ENCODE measurements at places on chromosomes 5 and 9.

GRCh38 chr5:120882038-120882775, 418.1 kb downstream of the PRR16 start:
- DNase-seq = no peak

GRCh38 chr9:129209580-129209979, 31.5 kb upstream of the IER5L start:
- no peak for DNase-seq

DNA sequence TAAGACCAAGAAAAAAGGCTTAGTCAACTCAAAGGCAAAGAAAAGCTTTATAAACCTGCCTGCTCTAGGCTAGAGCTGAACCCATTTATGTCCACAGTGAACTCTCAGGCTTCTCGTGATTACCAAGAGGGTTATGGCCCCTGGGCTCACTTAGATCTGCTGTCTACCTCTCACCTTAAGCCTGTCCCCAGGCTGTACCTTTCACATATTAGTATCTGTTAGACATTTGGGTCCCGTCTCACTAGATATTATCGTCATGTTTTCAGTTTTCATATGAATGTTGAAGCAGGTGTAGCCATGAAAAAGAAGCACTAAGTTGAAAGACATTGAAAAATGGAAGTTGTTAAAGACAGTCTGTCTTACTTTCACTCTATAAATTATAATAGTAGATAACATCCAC, 75.2 kb upstream of the COX7C start:
- DNase-seq = no peak

GRCh38 chr9:101477214-101477613, 41.6 kb upstream of the ALDOB start:
- DNase-seq = no peak

DNA sequence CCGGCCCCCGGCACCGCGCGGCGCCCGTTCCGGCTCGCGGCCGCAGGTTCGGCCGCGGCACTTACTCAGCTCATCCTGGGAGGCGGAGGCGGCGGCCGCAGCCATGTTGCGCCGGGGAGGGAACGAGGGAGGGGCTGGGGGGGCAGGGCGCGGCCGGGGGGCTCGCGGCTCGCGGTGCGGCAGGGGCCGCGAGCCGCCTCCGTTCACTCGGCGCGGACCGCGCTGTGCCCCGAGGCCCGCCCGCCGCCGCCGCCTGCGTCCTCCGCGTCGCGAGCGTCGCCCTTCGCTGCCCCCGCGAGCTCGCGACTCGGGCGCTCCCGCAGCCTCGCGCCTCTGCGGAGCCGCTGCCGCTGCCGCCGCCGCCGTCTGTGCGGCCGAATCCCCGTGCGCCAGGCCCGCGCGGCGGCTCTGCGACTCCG, 735 bp downstream of the ECPAS start:
- DNase-seq = no peak

GRCh38 chr5:143064676-143065075, 294.5 kb downstream of the ARHGAP26 start:
- no peak for DNase-seq

- no peak for DNase-seq
Measured at GRCh38 chr5:149046196-149046829, 16.5 kb downstream of the SH3TC2 start.

- DNase-seq = no peak
Measured at GRCh38 chr5:134100283-134101091, 14.0 kb upstream of the TCF7 start.

GRCh38 chr5:83426855-83427254, 44.7 kb upstream of the VCAN start:
- DNase-seq = no peak

DNA sequence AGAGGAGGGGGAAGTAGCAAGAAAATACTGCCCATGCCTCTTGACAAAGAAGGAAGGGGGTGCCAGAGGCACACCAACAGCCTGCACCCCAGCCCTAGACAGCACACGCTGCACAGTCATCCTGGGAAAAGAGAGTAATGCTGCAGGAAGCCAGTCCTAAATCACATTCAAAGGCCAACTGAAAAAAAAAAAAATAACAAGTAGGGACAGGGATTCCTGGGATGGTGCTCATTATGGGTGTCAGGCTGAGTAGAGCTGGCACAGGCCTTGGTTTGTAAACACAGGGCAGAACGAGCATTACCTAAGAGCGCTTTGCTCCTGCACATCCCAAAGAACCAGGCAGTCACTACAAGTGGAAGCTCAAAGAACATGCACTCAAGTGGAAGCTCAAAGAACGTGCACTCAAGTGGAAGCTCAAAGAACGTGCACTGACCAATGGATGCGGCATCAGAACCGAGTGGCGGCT, 7.8 kb downstream of the RAPGEF1 start:
- no peak for DNase-seq

DNA sequence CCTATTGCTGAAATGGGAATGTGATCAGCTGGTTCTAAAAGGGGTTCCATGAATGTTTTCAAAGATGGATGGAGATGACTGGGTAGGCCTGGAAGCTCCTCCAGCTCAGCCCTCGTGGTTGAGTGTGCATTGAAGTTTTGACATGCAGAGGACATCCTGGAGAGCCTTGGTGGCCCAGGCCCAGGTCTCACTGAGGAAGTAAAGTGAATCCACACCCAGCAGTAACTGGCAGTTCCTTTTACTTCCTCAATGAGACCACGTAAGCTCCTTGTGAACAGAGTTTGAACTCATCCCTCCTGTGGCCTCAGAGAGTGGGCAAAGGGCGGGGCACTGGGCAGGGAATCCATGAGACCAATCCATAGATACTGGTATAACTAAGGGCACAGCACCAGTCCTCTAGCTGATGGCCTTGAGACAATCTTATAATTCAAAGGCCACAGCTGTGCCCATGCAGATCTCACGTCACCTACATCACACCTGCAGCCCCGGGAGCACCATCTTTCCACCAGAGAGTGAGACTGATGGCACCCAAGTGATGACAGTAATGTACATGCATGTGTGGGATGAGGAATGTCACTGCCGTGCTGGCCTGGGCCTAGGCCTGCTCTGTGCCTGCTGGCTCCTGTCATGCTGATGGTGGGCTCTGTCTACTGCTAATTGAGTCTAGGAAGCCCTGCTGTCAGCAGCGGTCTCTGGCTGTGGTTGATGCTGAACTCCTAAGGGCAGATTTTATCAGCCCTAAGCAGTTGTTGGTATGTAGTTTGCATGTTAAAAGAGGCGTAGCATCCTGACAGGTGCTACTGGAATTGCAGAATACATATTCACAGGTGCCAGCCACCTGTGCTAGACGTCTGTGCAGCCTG, 257.8 kb downstream of the FSTL4 start:
- no peak for DNase-seq

DNA sequence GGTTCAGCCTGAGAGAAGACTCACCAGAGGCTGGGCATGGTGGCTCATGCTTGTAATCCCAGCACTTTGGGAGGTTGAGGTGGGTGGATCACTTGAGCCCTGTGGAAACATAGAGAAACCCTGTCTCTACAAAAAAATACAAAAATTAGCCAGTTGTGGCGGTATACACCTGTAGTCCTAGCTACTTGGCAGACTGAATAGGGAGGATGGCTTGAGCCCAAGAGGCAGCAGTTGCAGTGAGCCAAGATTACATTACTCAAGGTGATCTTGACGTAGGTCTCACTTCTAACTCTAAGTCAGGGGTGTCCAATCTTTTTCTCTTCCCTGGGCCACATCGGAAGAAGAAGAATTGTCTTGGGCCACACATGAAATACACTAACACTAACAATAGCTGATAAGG, 16.2 kb upstream of the ATP6V1G1 start:
- no peak for DNase-seq

- no peak for DNase-seq
Measured at GRCh38 chr9:134251296-134252069, 74.8 kb upstream of the RXRA start.

DNA sequence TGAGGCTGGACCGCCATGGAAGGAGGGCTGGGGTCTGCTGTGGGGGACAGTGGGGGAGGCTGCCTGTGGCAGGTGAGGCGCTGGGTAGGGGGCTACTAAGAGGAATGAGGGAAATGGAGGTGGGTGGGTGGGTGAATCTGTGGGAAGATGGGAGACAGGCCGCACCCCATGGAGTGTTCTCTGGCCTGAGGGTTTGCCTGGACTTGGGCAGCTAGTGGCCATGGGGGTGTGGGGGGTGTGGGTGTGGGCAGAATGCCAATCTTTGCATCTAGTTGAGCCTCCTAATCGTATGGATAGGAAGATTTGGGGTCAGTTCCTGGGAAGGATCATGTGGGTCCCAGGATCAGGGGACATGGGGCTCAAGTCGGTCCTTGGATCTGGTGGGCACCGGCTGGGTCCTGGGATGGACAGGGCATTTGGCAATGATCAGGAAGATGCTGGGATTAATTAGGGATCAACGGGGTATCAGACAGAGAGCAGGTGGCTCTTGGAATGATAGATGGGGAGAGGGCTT, 518 bp downstream of the ZDHHC12 start:
- DNase-seq = no peak

- no peak for DNase-seq
Measured at GRCh38 chr9:77956555-77956954, 75.1 kb downstream of the GNAQ start.

GRCh38 chr9:86282979-86283535, 719 bp upstream of the ISCA1 start:
- peak; percentile 7 for DNase-seq

GRCh38 chr9:82170866-82171265, 182.3 kb downstream of the SPATA31D1 start:
- DNase-seq = no peak

DNA sequence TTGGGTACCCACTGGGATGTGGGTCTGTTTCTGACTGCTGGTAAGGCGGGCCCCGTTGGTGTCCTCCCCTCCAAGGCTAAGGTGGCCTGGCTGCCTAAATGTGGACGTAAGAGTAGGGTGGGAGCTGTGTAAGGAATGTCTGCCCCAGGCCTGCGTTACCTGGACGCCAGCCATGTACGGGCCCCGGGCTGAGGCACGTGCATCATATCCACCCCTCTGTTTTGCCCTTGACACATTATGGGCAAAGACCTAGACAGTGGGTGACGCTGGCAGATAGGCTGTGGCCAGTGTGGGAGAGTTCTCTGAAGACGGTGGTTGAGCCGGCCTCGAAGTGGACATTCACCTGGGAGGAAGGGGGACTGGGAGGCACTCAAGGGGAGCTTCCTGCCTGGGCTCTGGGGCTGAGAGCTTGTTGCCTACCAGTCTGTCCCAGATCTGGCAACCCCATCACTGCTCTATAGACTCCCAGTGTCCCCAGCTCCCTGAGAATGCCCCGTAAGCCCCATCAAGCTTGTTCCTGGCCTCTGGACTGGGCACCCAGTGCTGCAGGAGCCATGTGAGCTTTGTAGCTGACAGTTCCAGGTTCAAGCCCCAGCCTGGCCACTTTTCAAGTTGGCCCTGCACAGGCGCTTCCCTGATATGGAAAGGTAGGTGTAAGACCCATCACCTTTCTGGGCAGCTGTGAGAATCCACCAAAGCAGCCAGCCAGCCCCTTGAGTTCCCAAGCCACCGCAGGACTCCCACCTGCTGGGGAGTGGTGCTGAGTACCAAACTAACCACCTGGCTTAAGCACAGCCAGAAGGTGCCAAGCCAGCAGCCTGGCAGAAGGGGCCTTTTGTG, 3.2 kb upstream of the PRR7 start:
- no peak for DNase-seq

DNA sequence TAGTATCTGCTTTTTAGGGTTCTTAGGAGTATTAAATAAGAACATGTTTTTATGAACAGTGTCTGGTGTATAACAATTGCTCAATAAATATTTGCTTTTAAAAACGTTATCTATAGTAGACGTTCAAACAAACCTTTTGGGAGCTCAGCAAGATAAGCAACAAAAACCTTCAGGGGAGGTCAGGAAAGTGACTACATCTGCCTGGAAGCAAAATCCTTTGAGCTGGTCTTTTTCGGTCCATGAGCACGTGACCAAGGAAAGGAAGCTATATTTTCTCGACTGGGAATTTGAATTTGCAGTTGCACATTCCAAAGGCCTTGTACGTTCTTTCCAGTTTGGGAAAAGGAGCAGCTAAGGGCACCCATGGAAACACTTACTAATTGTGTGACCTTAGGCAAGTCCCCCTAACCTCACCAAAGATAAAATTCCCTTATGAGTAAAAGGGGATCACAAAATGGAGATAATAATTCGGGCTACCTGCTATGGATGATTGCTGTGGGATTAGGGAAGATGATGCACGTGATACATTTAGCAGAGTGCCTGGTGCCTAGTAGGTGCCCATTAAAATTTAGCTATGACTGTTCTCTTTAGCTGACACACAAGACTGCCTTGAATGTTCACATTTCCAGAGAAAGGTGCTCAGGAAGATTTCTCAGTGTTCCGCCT, 45.4 kb downstream of the PTTG1 start:
- no peak for DNase-seq

DNA sequence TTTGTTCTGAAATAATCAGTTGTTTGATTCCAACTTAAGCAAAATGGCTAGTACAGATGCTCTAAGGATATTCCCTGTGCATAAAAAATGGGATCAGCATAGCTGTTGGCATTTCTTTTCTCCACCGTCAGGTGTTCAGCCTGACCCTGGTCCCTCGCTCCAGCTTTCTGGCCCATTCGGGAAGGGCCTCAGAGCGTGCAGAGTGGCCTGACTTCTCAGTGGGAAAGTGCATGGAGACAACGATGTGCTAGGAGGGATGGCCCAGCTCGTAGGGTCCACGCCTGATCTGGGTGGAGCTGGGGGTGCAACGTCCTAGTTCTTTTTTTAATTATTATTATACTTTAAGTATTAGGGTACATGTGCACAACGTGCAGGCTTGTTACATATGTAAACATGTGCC, 319.1 kb upstream of the IRX4 start:
- DNase-seq = no peak

- no peak for DNase-seq
Measured at GRCh38 chr9:9585920-9586319, 1026.9 kb downstream of the PTPRD start.

DNA sequence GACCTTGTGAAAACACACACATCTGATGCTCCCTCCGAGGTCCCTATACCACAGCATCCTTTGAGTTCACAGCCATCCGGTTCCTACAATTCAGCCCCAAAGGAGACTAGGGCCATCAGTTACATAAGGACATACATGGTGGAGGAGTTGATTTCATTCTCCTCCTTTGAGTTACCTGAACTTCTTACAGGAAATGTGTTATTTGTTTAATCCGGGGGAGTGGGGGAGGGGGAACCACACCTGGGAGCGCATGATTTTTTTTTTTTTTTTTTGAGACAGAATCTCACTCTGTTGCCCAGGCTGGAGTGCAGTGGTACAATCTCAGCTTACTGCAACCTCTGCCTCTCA, 30.7 kb downstream of the SEMA4D start:
- no peak for DNase-seq

GRCh38 chr5:143405063-143405848, 1.8 kb upstream of the NR3C1 start:
- DNase-seq = no peak

DNA sequence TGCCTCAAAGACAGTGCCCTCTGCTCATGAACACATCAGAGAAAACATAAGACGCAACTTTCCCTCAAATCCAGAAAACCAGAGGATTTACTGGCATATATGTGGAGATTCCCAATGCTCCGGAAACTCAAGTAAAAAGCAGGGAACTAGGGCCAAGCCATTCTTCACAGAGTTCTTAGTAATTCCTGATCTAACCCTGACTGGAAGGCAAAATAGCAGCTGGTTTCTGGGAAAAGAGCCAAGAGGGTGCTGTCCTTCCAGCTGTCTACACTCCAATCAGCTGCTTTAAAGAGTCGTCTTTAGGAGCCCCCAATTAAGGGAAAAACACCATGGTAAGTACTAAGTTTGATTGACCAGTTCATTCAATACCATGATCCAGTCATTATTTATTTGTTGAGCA, 49.6 kb downstream of the GNA14 start:
- DNase-seq = no peak

Data from SIG-M5 (cell line).